ENCODE measurements at places on chromosomes 5 and 9.

DNA sequence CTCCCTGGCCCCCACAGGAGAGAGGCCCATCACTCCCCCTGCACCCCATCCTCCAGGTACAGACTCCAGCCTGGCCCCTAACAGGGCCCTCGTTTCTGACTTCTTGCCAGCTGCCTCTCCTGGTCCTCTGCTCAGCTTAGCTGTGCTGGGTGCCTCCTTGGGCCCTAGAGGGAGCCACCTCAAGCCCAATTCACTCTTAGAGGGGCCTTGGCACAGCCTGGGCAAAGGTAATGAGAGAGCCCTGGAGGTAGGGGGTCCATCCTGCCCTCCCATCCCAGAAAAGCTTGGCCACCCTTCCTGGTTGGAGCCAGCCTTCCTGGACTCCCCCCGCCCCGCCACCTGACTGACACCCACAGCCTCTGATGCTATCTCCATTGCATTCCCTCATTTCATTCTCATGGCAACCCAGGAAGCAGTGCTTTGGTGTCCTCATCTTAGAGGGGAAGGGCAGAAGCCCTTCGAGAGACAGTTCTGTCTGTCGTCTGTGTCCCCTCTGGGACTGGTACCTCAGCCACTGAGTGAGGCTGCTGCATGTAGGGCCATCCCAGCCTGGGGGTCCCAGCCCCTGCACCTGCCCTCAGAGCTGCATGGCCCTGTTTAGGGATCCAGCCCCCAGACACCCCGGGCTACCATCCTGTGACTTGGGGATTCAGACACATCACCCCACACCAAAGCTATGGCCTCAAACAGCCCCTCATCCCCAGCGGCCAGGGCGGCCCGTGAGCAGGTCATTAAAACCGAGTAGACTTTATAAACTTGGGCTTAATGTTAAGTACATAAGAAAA lies 95.5 kb downstream of the BARX1 start:
- DNase-seq, result no peak

DNA sequence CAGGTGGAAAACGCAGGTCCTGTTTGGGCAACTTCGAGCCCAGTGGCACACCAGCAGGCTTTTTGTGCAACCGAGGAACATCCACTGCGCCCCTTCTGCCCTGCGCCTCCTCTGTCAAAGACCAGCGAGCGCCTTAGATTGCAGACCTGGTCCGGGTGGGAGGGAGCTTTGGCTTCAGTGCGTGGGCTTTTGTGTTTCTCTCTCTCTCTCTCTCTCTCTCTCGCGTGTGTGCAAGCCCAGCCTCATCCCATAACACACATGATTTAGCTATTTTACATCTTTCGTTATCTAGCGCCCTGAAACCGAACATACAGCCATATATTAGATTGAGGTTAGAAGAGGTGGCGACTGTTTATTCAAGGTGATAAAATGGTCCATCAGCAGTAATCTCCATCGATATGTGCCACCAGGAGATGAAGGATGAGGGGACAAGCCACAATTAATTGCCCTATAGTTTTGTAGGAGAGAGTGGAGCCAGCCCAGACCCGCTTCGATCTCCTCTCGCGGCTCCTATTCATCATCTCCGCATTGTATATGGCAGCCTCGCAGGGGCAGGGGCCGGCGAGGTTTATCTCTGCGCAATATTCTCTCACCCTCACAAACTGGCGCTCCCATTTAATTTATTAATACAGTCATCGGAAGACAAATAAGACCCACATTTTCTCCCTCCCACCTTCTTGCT lies 5.3 kb downstream of the PRDM6 start:
- no peak for DNase-seq

DNA sequence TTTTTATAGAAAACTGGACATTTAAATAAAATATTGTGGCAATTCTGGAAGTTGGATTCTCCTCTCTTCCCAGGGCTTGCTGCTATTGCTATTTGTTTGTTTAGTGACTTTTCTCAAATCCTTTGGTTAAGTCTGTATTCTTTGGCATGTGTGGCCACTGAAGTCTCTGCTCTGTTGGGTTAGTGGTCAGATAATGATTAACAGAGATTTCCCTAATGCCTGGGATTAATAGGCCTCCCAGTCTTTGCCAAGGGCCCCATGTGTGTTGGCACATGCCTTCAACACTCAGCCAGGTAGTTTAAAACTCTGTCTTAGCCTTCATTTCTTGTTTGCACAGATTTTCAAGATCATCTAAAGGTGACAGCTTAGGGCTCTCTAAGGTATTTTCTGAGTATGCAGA lies 92.8 kb upstream of the EPB41L4A start:
- no peak for DNase-seq

DNA sequence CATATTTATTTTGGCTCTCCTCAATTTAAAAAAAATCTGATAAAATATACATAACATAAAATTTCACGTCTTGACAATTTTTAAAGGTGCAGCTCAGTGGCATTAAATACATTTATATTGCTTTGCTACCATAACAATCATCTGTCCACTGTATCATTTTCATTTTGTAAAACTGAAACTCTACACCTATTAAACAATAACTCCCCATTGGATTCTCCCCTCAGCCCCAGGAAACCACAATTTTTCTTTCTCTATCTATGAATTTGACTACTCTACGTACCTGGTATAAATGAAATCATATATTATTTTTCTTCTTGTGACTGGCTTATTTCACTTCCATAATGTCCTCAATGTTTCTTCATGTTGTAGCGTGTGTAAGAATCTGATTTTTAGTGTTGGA lies 563.5 kb downstream of the PRR16 start:
- DNase-seq, result no peak

Measured in stimulated activated CD8-positive, alpha-beta memory T cell treated with anti-CD3 and anti-CD28 coated beads, Interleukin-4, amount 100 ng/mL, for 1 hour (primary cell).